ENCODE measurements at places on chromosomes 13 and 19.
A peak's percentile ranks its signal among the peaks of the same experiment; 100 is the strongest.

DNA sequence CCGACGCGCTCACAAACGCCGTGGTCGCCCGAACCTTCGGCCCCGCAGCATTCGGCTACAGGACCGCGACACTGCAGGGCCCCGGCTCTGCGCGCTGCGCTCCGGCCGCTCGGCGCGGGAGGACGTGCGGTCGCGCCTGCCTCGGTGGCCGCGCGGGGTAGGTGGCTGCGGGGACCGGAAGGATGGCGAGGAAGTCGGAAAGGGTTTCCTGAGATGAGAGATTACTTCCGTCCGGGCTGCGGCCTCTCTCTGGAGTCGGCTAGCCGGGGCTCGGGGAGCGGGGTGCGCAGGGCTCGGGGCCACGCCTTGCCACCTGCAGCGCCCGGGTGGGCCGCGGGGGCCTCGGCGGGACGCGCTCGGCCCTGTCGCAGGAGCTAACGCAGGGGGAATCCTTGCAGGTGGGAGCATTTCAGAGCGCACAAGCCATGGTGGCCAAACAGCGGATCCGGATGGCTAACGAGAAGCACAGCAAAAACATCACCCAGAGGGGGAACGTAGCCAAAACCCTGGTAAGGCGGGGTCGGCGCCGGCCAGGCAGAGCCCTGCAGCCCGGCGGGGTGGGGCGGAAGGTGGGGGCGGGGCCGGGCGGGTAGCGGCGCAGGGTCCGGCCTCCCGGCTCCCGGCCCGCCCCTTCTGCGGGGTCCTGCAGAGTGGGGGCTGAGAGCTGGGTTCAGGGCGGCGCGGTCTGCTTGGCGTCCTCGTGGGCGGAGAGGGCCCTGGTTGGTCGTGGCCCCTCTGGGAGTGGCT is at the start of gene SERP2:
TSS of gene SERP2 (plus strand) at position 224 of the 747 bp plus-strand sequence. CDS start at position 426, 202 bp downstream.
- DNase-seq = no peak

DNA sequence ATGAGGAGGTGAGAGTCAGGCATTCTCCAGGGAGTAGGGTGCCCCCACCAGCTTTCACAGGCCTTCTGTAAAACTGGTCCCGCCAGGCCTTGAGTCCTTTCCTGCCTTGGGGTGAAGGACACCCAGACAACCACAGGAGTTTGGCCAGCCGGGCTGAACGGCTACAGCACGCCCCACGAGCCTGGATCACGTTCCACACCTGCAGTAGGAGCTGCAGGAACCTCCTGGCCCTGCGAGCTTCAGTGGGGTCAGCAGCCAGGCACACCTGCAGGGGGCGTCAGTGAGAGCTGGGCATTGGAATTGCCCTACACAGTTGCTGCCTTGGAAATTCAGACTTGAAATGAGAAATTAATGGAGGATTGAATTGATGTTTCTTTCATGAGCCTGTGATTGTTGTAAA is 45.7 kb downstream of the COL4A2 start:
- no peak for DNase-seq

DNA sequence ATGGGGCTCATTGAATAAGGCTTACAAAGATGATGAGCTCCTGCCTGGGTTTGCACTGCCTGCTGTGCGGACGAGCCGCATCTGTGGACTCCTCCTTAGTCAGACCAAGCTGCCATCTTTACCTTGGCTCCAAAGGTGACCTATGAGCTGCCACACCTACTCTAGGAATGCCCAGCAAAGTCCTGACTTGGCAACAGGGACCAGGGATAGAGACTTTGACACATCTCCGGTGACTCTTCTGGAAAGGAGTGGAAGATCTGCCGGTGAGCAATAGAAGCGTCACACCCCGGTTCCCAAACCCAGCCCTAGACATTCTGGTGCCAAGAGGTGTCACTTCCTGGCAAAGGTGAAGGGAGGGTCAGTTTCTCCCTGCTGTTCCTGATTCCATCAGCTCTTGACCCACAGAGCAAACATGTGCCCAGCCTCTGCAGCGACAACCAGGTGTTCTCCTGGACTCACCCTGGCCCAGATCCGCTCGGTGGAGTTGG is 50.2 kb upstream of the GTF3A start:
- DNase-seq = no peak

DNA sequence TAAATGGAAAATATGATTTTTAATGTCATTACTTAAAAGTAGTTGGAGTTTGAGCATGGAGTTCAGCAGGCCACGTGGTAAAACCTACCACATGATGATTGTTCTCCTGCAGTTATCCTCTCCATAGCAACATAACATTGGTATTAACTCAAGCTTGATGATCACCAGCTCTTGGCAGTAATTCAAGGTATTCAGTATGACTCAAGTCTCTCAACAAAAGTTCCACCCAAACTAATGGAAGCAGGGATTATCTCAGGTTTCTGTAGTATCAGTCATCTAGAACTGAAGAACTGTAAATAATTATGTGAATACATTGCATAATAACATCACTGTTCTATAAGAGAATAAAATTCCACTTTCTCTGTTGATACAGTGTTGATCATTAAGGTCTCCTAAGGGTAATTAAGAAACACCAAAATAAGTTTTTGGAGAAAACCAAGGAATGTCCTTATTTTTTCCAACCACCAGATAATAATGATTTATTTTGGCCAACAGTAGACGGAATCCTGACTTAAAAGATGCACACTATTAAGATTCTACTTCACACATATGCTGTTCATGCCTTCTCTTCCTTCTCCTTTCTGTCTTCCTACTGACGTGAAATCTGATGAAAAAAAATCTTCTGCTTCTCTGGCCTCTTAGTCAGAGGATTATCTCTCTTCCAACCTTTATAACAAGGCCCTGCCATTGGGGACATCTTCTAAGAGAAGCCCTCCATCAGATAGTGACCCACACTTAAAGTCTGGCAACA is 1092.3 kb downstream of the EFNB2 start:
- no peak for DNase-seq

- no peak for DNase-seq
Observed at GRCh38 chr13:78409172-78409571, 194.2 kb downstream of the POU4F1 start.

GRCh38 chr19:4140237-4140711 is 13.2 kb upstream of the CREB3L3 start:
- DNase-seq = peak; percentile 48

- DNase-seq = no peak
Observed at GRCh38 chr13:36858290-36858689, 39.3 kb downstream of the RFXAP start.

DNA sequence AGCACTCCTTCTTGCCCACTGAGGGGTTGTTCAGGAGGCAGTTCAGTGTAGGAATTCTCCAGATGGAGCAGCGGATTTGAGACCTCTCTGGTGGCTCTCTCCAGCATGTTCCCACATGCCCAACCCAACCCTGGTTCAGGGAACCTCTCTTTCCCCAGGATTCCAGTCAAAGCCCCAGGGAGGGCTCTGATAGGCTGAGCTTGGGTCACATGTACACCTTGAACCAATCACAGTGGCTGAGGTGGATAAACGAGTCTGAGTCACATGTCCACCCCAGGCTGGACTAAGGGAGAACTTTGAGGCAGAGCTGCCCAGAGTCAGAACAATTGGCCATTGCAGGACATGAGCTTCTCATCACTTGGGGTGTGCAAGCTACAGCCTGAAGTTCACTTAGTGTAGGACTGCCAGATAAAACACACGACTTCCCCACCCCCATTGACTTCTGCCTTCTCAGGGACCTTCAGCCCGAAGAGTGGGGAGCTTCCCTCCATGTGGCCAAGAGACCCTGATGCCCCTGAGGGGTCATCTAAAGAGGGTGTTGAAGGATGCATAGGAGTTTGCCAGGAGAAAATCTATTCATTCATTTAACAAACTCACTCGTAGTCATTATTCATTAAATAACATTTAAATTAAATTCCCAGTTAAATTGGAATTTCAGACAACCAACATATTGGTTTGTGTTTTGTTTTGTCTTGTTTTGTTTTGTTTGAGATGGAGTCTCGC is 4.0 kb upstream of the MAST3 start:
- no peak for DNase-seq

Measured in CD14-positive monocyte (primary cell).